ENCODE measurements at places on chromosomes 3 and 15.

DNA sequence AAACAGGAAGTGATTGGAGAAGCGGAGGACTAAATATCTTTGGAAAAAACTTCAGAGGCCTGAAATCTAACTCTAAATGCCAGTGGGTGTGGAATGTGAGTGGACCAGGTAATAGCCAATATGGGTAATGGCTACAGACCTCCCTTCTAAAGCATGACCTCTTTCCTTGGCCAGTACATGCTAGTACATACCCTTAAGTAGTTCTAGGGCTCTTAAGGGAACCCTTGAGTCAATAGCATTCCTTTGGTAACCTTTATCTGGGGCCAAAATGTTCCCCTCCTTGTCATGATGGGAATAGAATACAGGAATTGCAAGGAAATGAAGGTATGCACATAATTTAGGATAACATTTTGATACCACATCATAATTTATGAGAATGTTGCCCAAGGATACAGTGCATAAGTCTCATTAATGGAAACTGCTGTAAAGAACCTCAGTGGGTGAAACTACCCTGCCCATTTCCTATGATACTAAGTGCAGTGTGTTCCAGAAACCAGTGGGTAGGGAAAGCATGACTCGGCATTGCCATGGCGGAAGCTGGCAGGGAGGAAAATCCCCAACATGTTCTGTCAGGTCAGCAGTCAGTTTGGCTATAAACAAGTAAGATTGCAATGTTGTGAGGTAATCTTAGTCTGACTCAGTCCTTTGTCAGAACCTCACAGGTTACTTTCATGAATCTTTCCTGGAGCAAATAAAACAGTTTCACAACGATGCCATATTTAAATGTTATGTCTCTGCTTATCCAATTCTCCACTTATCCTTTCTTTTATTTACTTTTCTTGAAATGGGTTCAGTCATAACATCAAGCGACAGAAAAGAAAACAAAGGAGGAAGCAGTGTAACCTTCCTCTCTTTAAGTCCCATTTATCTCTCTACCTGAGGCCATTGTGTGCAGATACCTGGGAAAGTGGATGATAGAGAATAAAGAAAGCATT lies 23.5 kb upstream of the RAP2B start:
- DNase-seq, result no peak

- no peak for DNase-seq
Observed at GRCh38 chr15:61820212-61820611, 240.0 kb downstream of the VPS13C start.

- DNase-seq, result no peak
Observed at GRCh38 chr15:51768018-51768417, 16.6 kb downstream of the TMOD2 start.

DNA sequence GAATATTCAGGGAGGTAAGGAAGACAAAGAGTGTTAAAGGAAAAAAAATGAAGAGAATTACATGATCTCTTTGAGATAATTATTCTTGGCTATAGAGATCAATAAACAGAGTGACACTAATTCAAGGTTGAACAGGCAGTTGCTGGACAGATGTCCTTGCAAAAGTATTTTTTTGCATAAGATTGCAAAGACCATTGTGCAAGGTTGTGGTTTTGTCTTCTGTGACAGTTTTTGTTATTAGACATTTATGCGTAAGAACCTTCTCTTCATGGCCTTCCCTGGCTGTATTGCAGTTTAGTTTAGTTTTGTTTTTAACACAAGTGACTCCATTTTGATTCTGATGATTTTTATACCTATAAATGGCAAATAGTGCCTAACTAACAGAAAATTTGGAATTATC lies 682.8 kb upstream of the ARPP21 start:
- no peak for DNase-seq

- no peak for DNase-seq
Observed at GRCh38 chr15:33067456-33067855, 127.1 kb downstream of the FMN1 start.

- no peak for DNase-seq
Observed at GRCh38 chr3:101838691-101839090, 10.6 kb upstream of the NFKBIZ start.

DNA sequence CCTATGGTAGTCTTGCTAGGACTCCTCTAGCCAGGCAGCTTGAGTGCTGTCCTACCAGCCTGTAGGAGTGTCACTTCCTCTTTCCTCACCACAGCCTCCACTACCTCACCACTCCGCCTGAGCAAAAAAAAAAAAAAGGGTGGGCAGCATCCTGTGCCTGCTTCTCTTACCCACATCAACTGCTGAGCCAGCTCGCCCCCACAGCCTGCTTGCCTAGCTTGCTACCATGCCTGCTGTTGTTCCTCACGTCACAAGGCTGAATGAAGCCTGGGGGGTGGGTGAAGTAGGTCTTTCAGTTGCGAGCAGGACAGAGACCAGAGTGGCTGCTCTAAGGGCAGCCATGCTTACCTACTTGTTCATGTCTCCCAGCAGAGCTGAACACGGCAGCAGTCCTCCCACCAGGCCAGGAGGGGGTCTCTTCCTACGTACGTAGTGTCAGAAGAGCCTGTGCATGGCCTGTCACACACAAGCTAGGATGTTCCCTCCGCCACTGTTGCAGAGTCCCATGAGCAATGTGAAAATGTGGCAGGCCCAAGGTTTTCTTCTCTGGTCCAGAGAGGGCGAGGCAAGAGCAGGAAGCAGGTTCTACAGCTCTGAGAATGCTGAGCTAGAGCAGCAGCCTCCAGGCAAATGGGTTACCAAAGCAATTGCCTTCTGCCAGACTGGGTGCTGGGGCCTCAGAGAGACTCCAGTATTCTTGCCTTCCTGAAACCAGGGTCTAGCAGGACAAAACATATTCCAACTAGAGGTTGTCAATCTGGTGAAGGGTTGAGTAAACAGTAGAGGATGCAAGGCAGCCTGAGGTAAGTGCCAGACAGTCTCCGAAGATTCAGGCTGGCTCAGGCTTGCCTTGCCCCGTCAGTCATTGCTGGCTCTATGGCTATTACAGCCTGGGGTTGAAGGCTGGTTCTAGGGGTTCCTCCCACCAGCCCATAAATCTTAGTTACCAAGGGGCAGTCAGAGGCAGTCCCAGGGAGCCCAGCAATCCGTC lies 8.1 kb downstream of the PPM1M start:
- no peak for DNase-seq

GRCh38 chr15:60708684-60709083 lies 229.7 kb upstream of the ICE2 start:
- DNase-seq, result no peak

DNA sequence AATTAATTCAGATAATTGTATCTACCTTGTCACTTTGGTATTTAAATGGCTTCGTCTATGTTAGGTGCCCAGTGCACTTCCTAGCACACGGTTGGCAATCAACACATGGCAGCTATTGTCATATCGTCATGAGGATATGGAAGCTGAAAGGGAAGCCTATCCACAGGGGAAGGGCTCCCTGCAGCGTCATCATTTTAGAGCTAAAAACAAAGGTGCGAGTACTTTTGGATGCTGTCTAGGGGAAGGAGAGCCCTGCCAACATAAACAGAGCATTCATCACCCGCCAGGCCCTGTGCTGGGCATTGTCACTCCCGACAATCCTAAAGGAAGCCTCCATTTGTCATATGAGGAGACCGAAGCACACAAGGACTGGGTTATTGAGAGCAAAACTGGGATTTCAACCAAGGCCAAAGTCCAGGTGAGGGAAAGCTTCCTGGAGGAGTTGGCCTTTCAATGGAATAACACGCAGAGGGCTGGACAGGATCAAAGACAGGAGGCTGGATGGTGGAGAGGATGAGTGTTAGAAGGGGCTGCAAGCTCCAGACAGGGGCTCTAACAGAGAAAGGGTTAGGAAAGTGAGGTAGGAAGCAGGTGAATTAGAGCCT lies 8.0 kb upstream of the PARL start:
- DNase-seq, result no peak

DNA sequence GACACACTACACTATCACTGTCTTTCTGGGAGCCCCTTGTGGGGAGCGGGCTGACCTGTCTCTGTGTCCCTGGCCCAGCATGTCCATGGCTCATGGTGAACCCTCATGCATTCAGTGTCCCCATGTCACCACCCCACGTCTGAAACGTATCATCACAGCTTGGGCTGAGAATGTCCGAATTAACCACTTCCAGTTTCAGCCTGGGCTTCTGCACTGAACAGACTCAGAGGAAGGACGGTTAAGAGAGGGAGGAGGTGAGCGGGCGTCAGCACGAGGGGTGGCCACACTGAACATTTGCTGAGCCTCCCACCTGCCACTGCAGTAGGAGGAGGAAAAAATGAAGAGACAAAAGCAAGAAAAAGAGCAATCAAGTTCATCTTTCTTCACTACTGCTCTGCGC lies 30.5 kb downstream of the ATP2B2 start:
- no peak for DNase-seq

GRCh38 chr3:15205934-15206661 lies at the start of gene CAPN7:
TSS of gene CAPN7 (plus strand) at chr3:15206246. CDS start at chr3:15206496, 250 bp downstream.
- peak; percentile 96 for DNase-seq

DNA sequence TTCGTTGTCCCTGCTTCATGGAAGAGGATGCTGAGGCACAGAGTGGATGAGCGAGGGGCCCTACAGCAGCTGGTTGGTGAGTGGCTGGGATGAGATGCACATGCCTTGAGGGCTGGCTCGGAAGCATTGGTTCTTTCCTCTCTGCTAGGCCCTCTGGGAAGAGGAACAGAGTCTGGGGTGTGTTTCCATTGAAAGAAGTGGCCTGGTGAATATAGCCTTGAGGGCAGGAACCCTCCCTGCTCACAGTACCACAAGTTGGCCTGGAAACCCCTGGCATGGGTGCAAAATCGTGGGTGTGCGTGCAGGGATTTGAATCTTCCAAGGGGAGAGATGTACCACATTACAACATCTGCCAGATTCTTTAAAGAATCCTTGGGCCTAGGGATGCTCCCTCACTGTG lies 37.6 kb upstream of the ANKRD34C start:
- no peak for DNase-seq

DNA sequence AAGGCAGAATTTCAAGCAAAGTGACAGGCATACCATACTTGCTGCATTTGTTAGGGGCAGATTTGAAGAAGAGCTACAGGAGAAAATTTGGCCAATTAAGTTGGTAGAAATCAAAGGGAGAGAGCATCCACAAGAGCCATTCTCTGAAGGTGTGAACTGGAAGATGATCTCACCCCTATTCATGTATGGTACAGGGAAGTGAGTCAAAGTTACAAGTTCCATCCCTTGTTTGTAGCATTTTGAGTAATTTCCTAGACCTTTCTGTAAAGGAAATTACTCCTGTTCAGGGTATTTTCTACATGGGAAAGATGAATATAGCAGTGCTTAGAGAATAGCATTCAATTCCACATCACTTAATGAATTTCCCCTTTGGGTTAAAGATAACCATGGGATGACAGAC lies 28.4 kb downstream of the TTC14 start:
- DNase-seq, result no peak

- DNase-seq, result no peak
Observed at GRCh38 chr15:60373745-60374144, 24.0 kb downstream of the ANXA2 start.

DNA sequence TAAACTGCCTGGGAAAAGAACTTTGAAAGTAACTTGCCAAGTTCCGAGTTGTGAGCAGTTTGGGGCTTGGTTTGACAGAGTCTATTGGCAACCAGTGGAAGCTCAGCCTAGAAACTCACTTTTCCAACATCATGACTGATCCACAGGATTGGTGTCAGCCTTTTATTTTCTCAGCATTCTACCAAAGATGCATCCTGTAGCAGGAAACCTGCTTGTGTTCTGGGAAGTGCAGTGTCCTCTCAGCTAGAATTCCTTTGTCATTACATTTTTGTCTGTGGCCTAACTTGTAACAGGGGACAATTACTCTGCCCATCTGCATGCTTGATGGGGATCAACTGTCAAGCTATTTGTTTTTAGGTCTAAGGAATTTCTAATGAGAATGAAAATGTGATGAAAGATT lies 116.7 kb upstream of the LMOD3 start:
- no peak for DNase-seq

DNA sequence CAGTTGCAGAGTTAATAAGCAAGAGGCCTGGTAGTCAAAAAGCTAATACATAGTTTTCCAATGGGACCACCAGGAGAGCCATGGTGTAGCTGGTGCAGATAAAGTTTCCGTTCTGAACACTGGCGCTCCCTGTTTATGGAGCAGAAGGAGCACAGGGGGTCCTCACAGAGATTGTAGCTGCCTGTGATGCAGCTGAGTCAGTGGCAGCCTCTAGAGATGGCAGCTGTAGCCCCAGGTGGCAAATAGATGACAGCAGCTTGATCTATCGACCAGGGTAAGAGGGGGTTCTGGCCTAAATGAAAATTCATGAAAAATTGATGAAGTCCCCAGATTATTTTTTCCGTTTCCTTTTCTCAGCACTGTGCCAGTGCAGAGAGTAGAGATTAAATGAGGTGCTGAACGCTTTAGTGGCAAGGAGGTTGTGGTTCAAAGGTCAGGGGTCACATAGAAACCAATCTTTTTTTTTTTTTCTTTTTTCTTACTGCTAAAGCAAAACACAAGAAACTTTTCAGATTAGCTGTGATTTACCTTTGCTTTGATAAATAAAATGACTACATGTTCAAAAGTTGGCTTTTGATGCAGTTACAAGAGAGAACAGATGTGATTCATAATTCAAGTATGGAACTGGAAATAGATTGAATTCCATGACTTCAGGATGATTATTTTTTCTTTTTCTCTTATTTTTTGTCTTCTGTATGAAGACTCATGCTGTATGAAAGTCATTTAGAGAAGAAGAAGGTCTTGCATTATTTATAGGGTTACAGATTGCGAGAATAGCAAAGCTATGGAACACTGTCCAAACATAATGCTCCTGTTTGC lies 63.3 kb downstream of the ROBO2 start:
- DNase-seq, result no peak

DNA sequence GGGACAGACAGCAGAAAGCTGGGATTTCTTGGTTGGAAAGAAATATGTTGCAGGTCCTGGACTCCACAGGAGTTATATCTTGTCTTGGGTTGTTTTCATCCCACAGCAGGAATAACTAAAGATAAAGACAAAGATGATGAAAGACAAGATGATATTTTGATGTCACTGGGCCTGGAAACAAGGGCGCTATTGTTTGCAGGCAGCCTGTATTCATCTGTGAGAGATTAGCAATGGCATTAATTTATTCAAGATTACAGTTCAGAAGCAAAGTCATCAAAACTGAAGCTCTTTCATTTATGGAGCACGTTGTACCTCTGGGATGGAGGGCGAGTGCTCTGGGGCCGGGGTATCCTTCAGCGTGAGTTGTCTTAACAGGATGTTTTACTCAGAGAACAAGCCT lies 213.8 kb downstream of the LRTM1 start:
- no peak for DNase-seq

GRCh38 chr3:181564222-181564621 lies 147.5 kb upstream of the SOX2 start:
- DNase-seq, result no peak

DNA sequence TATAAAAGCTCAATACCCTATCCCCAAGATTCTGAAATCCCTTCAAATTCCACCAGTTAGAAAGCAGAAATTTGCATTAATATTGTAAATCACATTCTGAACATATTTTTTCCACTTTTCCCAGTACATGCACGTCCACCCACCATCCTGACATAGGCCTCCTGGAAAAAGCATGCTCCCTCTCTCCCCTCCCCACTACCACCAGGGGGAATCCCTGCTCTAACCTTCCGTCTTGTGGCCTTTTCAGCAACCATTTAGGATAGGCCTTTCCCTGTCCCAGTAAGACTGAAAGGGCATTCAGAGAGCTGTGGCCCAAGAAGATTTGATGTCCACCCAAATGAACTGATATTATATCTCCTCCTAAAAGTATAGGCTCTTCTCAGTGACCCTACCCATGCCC lies 182.1 kb downstream of the ARRDC4 start:
- no peak for DNase-seq

- no peak for DNase-seq
Observed at GRCh38 chr3:150511122-150511821, 35.0 kb downstream of the SERP1 start.

Measured in sciatic nerve (tissue), 2 donors.